GM20000 (cell line): ENCODE measurements at places on chromosomes 7 and 10.

DNA sequence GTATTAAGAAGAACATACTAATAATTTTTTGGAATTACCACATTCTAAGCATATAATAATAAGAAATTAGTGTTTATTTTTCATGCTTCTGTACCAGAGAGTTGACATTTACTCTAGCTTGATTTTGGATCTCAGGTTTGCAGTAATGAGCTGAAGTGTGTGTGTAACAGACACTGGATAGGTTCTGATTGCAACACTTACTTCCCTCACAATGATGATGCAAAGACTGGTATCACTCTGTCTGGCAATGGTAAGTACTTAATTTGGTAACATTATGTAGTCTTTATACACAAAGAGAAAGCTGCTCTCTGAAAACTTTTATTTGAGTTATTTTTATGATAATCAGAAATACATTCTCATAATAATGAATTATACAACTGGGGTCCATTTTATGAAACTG lies 54.1 kb downstream of the SRI start:
- DNase-seq: no peak

GRCh38 chr7:37960483-37960882 lies 40.0 kb downstream of the EPDR1 start:
- DNase-seq: no peak

GRCh38 chr10:49593998-49594397 lies 16.1 kb upstream of the SLC18A3 start:
- no peak for DNase-seq

DNA sequence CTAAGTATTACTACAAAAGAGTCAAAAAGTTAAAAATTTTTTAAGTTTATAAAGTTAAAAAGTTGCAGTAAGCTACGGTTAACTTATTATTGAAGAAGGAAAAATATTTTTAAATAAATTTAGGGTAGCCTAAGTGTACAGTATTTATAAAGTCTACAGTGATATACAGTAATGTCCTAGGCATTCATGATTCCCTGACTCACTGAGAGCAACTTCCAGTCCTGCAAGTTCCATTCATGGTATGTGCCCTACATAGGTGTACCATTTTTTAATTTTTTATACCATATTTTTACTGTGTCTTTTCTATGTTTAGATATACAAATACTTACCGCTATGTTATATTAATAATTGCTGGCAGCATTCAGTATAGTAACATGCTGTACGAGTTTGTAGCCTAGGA lies 92.3 kb downstream of the CTNNA3 start:
- no peak for DNase-seq

GRCh38 chr10:86062198-86062550 lies 304.4 kb downstream of the GRID1 start:
- no peak for DNase-seq

- DNase-seq: no peak
Measured at GRCh38 chr7:18004372-18004771, 23.3 kb downstream of the PRPS1L1 start.

DNA sequence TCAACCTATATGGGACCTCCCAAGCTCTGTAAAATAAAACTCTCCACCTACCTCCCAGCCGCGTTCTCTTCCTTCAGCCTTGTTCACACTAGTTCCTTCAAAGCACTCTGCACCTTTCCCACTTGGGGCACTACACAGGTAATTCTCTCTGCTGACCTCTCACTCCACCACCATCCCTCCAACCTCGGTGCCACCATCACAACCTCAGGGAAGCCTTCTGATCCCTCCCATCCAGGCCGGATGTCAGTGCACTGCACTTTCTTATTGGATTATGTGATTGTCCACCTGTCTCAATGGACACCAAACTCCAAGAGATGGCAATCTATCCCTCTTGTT lies 7.0 kb downstream of the LARP4B start:
- no peak for DNase-seq
